ENCODE measurements at places on chromosomes 4 and X.

GRCh38 chrX:13323241-13323640 is 3.4 kb upstream of the ATXN3L start:
- H3K36me3 ChIP-seq = no peaks in the 10 kb centered on the region
- H3K27ac ChIP-seq = no peak overlapping the region
- no peak overlapping the region for H3K4me3 ChIP-seq
- no peaks in the 10 kb centered on the region for H3K27me3 ChIP-seq
- no peaks in the 10 kb centered on the region for H3K4me1 ChIP-seq

GRCh38 chr4:1795299-1796195 is 2.5 kb downstream of the FGFR3 start:
- DNase-seq = no peak
- H3K27ac ChIP-seq = no peak overlapping the region
- H3K4me1 ChIP-seq = peaks cover 29% of the 10 kb centered on the region
- peak overlapping the region; percentile 69 for H3K4me3 ChIP-seq

DNA sequence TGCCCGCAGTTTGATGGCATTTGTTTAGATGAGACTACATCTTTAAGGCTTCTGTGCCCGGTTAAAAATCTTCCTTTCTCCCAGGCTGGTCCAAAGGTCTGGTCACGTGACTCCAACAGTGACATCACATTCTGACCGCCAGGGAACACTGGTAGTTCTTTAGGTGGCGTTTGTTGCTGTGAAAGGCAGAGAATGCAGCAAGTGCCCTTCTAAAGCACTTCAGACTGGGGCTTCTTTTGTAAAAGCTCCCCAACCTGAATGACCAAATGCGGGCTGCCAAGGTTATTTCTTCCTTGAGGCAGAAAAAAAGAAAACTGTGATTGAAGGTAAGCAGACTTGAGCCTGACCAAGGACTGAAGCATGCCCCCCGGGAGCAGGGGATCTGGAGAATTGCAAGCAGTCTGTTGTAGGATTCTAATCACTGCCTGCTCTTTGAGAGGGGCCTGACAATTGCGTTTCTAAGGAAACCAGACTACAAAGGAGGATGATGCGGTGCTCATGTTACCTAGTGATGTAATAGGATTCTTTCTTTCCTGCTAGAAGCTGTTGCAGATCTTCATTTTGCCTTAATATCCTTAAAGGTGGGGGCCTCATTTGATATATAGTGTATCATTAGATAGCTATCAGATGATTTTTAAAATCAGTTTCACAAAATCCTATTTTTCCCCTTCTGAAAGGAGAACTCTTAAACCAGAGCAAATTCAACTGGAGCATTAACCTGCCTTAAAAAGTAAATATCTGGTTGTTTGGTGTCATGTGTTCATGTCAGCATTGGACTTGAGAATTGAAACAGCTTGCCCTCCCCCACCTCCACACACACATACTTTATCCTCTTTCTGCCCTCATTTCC is 133.1 kb downstream of the AKAP4 start:
- no peaks in the 10 kb centered on the region for H3K36me3 ChIP-seq
- H3K4me1 ChIP-seq = no peaks in the 10 kb centered on the region
- no peak for DNase-seq
- no peak overlapping the region for H3K27ac ChIP-seq
- H3K27me3 ChIP-seq = no peaks in the 10 kb centered on the region

DNA sequence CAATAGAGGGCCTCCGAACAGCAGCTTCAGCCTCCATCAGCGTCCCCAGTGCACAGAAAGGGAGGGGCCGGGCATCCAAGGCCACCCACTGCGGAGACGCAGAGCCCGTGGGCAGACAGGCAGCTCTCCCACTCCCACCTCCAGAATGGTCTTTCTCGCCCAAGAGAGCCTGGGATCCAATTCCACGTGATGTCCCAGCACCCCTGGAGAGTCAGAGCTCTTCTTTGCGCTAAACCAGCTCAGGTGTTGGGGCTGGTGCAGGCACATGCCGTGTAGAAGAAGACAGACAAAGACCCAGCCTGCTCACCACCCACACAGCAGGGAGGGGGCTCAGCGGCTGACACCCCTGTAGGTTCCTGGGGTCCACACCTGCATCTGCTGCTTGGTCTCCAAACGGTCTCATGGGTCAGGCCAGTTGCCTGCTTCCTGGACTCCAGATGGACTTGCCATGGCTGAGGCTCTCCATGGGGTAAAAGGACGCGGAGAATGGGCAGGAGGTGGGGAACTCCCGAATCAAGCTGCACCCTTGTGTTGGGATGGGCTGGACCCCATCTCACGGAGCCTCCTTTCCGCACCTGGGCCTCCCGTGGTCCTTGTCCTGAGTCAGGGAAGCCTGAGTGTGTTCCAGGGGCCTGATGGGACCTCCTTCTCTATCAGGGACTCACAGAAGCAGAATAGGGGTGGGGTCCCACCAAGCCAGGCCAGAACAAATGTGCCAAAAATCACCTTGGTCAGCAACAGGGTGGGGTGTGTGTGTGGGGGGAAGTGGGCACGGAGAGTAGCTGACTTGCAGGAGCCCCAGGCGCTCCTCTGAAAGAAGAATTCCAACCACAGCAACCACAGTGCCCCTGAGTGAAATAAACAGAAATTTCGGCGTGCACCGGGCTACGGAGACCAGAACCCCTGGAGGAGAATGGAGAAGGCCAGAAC is 11.6 kb upstream of the ASMTL start:
- H3K27ac ChIP-seq = peak overlapping the region; percentile 81
- H3K27me3 ChIP-seq = peaks cover 49% of the 10 kb centered on the region
- no peaks in the 10 kb centered on the region for H3K36me3 ChIP-seq
- no peak overlapping the region for H3K4me3 ChIP-seq
- H3K4me1 ChIP-seq = peaks cover 13% of the 10 kb centered on the region
- DNase-seq = no peak

DNA sequence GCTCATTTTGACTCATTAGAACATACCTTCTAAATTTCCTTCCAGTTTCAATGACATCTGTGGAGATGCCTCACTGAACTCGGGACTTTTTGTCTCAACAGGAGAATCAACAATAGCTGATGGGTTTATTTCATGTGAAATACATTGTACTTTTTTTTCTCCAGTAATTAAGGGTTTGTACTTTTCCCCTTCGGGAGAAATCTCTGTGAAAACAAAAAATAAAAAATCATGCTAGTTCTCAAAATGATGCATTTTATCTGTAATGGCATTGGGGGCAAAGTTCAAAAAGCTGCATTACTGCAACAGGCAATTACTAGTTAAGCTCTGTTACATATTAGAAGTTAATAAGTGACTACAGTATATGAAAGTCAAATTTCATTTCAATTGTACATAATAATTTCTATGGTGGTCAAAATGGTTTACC is 167.3 kb upstream of the SH3RF1 start:
- H3K36me3 ChIP-seq = peaks cover 5% of the 10 kb centered on the region
- no peak overlapping the region for H3K4me3 ChIP-seq
- H3K4me1 ChIP-seq = peaks cover 31% of the 10 kb centered on the region

DNA sequence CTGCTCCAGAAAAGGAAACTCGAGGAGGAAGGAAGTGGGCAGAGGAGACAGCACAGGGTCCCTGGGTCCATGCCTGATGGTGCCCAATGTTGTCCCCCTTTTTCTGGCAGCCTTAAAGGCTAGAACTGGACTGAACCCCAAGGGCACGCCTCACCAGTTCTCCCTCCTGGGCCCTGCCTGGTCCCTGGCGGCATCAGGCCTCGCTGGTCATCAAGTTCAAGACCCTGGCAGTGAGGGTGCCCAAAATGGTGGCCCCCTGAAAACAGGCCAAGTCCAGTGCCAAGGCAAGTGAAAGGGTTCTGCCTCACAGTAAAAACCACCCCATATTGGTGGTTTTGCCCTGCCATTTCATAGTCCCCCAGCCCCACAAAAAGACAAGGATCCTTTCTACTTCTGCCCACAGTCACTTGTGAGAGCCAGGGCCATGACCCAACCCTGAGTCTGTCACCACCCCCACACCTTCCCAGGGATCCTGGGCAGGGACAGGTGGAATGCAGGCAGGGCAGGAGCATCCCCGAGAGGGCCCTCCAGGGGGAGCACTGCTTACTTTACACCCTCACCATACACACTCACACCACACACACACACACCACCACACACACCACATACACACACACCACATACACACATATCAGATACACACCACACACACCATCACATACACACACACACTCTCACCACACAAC is 107.6 kb downstream of the DCTD start:
- peaks cover 13% of the 10 kb centered on the region for H3K27me3 ChIP-seq
- DNase-seq = no peak
- H3K4me1 ChIP-seq = peaks cover 13% of the 10 kb centered on the region
- no peak overlapping the region for H3K27ac ChIP-seq
- no peak overlapping the region for H3K4me3 ChIP-seq

GRCh38 chr4:3215256-3215655 is 33.7 kb upstream of the MSANTD1 start:
- H3K36me3 ChIP-seq = peaks cover 81% of the 10 kb centered on the region
- no peak overlapping the region for H3K27ac ChIP-seq
- DNase-seq = no peak
- peaks cover 8% of the 10 kb centered on the region for H3K4me1 ChIP-seq
- no peak overlapping the region for H3K4me3 ChIP-seq
- H3K27me3 ChIP-seq = no peaks in the 10 kb centered on the region

- no peaks in the 10 kb centered on the region for H3K36me3 ChIP-seq
- no peak for DNase-seq
- no peak overlapping the region for H3K27ac ChIP-seq
- H3K27me3 ChIP-seq = no peaks in the 10 kb centered on the region
- no peaks in the 10 kb centered on the region for H3K4me1 ChIP-seq
- H3K4me3 ChIP-seq = no peak overlapping the region
Measured at GRCh38 chrX:147738265-147738664, 173.5 kb upstream of the FMR1 start.
